Stimulated activated CD4-positive, alpha-beta T cell treated with anti-CD3 and anti-CD28 coated beads, TNF-alpha, amount 100 ng/mL, for 4 hours (primary cell): ENCODE measurements at places on chromosomes 11 and 22.

- DNase-seq: no peak
Observed at GRCh38 chr11:121958323-121958970, 157.6 kb downstream of the BLID start.

GRCh38 chr22:20155330-20156041, 4.6 kb upstream of the CCDC188 start:
- no peak for DNase-seq

DNA sequence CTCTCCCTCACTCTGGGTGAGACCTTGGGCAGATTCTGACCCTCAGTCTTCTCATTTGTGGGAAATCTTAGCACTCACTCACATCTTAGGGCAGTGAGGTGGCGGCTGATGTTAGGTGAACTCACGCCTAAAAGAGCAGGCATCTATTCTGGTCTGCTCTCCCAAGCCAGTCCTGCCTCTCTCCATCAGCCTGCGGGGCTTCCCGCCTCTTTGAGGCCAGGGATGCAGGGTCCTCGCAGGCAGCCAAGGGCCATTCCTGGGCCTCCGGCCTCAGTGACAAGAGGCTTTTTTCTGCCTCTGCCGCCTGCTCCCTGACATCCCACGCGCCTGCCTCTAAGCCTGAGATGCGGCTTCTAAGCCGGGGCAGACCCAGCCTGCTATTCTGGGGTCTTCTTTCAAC, 13.8 kb upstream of the FGF4 start:
- DNase-seq: no peak

DNA sequence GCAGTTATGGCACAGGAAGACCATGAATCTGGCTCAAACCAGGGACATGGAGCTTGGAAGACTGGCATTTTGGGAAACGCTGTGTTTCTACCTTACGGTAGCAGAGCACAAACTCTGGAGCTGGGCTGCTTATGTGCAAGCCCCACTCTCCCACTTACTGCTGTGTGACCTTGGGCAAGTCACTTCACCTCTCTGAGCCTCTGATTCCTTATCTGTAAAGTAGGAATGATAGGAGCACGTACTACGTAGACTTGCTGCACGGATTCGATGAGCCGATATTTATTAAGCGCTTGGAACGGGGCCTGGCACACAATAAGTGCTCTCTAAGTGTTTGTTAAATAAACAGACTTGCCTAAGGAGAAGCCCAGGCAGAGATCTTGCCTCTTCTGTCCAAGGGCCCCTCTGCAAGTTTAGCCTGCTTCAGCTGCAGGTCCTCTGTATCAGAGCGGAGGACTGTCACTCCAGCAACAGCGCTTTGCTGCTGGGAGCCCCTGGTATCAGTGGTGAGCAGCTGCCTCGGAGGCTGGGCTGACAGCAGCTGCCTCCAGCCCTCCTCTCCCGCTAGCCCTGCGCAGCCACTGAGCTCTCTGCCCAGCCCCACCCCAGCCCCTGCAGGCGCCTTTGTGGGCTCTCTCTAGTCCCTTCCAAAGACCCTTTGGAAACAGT, 96.9 kb upstream of the ANO1 start:
- DNase-seq: no peak

DNA sequence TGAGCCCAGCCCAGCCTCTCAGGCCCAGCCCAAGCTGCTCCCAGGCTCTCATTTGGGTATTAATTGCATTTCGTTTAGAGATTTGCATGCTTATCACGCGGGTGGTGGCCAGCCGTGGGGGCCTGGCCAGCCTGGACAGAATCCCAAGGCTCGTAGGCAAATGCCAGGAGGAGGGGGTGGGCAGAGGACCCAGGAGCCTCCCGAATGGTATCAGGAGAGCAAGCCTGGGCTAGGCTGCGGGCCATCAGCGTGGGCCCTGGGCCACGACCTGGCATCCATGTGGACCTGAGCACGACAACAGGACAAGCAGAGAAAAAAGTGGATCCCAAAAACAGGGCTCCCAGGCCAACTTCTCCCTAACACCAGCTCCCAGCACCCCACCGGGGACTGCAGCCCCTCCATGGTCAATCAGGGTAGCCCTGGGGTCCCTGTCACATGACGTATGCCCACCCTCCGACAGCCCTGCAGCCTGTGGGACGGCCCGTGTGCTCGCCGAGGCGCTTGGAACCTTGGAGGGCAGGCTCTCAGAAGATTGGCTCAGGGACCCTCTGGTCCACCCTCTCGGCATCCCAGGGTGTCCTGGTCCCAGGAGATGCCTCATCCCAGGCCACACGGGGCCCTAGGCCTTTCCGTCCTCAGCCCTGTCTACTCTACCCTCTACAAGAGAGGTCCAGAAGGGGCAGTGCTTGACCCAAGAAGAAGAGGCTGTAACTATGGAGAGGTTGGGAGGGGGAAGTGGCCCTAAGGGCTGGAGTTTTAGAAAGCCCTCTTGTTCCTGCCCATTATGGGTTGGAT, 8.8 kb downstream of the ASCL2 start:
- DNase-seq: no peak

DNA sequence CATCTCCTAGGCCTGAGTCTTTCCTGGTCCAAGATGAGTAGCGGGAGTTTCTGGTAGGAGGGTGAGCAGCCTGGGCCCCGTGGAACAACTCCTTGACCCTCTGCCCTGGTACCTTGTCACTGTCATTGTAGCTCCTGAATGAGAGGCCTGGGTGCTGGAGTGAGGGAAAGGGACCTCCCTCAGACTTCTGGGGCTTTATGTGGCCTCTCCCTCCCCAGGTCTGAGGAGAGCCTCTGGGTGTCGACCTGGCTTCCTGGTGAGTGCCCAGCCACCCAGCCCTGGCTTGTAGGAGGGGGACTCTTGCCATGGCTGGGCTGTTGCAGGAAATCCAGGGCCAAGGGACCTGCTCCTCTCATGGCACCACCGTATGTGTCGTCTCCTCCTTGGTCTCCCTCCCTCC, 3.9 kb downstream of the P2RY2 start:
- DNase-seq: no peak

- no peak for DNase-seq
Observed at GRCh38 chr22:37896181-37896592, 9.9 kb upstream of the MICALL1 start.

- peak; percentile 1 for DNase-seq
Observed at GRCh38 chr11:110093407-110094297, 460 bp downstream of the ZC3H12C start.

GRCh38 chr11:62012832-62013461, 45.5 kb upstream of the FTH1 start:
- DNase-seq: no peak

- no peak for DNase-seq
Observed at GRCh38 chr22:48667289-48667688, 1160.4 kb downstream of the BRD1 start.

- no peak for DNase-seq
Observed at GRCh38 chr11:120123946-120124345, 14.0 kb downstream of the TRIM29 start.

DNA sequence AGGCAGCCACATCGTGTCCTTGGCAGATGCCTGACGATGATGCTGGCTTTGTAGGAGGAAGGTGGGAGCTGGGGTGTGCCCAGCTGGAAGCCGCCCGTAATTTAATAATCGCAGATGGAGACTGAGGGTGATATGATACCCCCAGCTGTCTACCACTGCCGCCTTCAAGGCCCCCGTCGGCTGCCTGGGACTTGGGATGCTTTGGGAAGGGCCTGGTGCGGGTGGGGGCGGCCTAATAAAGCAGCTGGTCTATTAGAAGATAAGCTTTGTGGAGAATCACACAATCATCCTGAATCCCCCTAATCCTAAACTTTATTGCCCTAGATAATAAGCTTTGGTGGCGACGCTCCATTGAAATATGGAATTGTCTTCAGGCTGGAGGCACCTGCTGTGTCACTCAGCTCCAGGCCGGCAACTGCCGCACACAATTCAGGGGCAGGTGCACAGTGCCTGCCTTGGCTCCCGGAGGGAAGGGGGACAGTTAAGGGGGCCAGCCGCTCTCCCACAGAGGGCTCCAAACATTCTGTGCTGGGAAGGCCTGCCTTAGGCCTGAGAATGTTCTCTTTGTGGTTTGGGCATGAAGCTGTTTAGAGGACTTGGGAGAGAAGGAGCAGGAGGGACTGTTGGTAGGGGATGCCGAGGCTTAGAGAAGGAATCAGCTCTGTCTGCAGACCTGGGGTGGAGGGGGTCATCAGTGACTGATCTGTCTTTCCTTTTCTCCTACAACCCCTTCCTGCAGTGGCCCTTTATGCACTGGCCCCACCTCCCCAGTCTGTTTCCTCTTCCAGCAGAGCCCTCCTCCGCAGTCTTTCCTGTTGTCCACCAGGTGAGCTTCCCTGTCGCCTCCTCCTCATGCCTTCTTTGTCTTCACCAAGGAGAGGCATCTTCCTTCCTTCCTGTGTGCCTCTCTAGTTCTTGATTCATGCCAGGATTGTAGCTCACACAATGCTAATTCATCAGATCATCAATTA, 65.3 kb downstream of the ARL14EP start:
- DNase-seq: no peak

GRCh38 chr11:67158221-67158620, 39.2 kb downstream of the KDM2A start:
- DNase-seq: no peak

GRCh38 chr22:24686280-24686679, 83.3 kb downstream of the GGT1 start:
- no peak for DNase-seq

- DNase-seq: no peak
Observed at GRCh38 chr11:12099132-12099873, 11.1 kb upstream of the MICAL2 start.

GRCh38 chr11:126317756-126318573, 14.1 kb downstream of the DCPS start:
- no peak for DNase-seq

DNA sequence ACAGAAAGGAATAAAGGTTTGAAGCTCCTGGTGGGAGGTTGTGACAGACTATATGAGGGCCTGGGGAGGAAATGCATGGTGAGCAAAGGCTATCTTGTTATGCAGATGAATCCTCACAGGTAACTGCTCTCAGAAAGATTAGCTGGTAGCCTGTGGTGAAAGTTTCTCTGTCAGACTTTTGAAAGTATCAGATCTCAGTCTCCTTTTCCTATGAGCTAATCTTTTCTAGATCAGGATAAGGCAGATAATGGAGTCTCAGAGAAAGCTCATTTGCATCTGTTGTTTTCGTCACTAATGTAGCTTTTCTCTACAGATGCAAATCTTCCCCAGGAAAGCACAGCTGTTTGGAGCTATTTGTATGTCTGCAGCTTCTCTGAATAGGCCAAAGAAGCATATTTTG, 21.0 kb upstream of the OR6X1 start:
- DNase-seq: no peak

DNA sequence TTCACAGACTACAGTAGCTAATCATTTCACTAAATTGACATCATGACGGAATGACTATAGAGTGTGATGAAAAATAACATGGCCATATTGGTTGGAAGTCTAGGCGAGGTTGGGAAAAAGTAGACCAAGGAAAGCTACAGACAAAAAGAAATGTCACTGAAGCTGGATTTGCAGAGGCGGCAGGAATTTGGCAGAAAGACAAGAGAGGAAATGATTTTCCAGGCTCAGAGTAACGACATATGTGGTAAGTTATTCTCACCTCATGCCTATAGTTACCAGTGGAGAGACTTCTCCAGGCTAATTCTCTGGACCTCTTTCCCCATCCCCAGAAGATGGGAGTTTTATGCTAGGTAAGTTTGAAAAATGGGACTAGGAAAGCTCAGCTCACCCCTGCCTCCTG, 1005.8 kb upstream of the CCDC90B start:
- no peak for DNase-seq

- DNase-seq: no peak
Observed at GRCh38 chr11:60265373-60266214, 14.9 kb upstream of the MS4A4A start.

DNA sequence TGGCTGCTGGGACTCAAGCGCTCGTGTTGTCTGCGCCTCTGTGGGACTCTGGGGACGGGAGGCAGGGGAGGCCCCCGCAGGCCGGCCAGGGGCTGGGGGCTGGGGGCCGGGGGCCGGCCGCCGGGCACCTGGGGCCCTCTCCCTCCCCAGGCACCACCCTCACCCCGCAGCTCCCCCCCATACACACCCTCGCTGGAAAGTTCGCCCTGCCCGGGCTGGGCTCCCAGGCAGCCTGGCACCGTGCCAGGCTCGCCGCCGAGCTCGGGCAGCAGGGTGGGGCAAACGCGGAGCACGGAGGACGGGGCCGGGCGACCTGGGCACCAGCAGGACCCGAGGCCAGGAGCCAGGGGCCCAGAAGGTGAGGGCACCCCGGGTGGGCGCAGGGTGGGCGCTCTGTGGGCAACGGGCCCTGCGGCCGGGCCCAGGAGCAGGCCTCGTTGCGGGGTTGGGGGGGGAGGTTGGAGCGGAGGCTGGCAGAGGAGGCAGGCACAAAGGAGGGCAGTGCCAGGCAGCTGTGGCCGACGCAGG, 76.7 kb upstream of the WNT7B start:
- no peak for DNase-seq

- DNase-seq: no peak
Observed at GRCh38 chr11:6621711-6622211, 2.5 kb upstream of the TPP1 start.

- no peak for DNase-seq
Observed at GRCh38 chr11:100774859-100775258, 87.8 kb downstream of the ARHGAP42 start.

DNA sequence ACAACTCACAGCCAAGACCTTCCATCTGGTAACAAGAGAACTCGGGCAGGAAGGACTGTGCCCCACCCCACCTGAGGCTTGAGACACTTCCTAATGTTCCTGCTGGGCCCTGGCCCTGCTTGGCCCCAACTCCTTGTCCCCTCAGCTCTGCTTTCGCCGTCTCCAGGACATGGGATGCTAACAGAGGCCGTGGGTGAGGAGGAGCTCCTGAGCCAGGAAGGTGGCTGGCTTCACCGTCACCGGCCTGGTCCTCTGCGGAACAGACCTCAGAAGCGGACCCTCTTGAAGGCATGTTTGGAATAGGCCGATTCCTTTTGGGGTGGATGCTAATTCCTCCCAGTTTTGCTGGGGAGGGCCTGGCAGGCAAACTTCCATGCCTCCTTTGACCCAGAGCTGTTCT, 154.3 kb downstream of the CACNA1I start:
- no peak for DNase-seq

DNA sequence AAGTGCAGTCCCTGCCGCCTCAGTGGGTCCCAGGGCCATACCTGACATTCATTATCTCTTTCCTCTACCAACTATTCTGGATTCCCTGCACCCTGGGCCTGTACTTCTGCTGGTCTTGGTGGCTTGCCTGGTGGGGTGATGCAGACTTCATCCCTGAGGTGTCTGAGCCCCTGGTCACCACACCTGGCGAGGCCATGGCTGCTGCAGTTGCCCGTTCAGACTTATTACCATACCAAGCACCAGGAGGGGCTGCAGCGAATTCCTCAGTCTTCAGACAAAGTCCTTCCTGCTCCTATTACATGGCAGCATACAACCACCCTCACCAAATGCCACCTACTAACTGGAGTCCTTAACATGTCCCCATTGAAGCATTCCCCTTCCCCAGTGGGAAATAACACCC, 73.0 kb upstream of the SLC22A12 start:
- DNase-seq: no peak
